ENCODE measurements at places on chromosomes 4 and X. TPM values are rescaled to one million over a fixed set of nuclear protein-coding genes. Genes with fewer than 3 reads are reported as not detected.

The EMCN gene
- total RNA-seq = not detected

The OTUD5 gene
- total RNA-seq = 50.6 TPM

The MND1 gene
- total RNA-seq = 48.0 TPM

The SOWAHB gene
- not detected for total RNA-seq

The GEMIN8 gene
- 15.5 TPM for total RNA-seq

The EXOC1L gene
- total RNA-seq = not detected

The TMSB15A gene
- total RNA-seq = 0.54 TPM

The ADAM29 gene
- total RNA-seq = not detected

The SH3RF1 gene
- 0.34 TPM for total RNA-seq

The CENPVL1 gene
- not detected for total RNA-seq

The AFP gene
- total RNA-seq = not detected
